Natural killer cell (primary cell): ENCODE measurements at places on chromosomes 2 and 18. TPM values are rescaled to one million over a fixed set of nuclear protein-coding genes. Genes with fewer than 3 reads are reported as not detected.

The PSD4 gene
- total RNA-seq: 280 TPM

DNA sequence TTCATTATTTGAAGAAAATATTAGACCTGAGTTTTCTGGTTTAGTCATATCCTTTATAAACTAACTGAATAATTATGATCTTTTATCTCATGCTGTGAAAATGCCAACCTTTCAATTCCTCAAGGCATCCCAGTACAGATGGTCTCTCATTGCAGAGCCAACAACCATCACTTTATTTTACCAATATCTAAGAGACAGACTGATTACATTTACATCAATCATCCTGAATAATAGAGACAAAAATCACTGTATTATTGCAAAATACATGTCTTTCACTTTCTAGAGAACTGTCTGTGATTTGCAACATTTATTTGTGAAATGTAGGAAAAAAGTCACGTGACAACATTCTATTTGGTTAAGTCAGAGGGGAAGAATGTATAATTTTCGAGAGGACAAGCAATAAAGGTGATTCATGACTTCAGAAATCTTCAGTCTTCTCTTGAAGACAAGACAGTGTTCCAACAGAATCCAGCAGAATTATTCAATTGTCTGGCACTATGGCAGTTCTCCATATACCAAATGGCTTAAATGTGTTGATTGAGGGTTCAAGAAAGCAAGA lies 503.6 kb upstream of the SYT4 start:
- no peaks in the 10 kb centered on the region for H3K36me3 ChIP-seq
- H3K27ac ChIP-seq: no peak overlapping the region
- no peak overlapping the region for H3K4me3 ChIP-seq
- H3K27me3 ChIP-seq: no peaks in the 10 kb centered on the region
- DNase-seq: no peak

DNA sequence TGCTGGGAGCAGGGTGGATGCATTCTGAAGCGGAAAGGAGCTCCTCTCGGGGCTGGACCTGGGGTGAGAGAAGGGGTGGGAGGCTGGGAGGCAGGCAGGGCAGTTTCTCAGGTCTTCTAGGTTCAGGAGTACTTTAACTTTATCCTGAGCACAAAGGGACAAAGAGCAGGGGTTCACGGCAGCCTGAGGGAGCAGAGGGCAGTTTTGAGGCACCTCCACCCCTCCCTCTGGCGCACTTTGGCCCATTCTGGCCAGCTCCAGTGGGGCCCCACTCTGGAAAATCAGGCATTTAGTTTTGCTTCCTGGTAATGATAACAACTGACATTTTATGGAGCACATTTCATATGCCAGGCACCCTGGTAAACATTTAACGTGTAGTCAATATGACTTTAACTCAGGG lies 14.3 kb downstream of the B3GNT7 start:
- no peak overlapping the region for H3K27ac ChIP-seq
- no peak for DNase-seq
- H3K36me3 ChIP-seq: no peaks in the 10 kb centered on the region
- H3K4me3 ChIP-seq: no peak overlapping the region
- peaks cover 17% of the 10 kb centered on the region for H3K4me1 ChIP-seq

DNA sequence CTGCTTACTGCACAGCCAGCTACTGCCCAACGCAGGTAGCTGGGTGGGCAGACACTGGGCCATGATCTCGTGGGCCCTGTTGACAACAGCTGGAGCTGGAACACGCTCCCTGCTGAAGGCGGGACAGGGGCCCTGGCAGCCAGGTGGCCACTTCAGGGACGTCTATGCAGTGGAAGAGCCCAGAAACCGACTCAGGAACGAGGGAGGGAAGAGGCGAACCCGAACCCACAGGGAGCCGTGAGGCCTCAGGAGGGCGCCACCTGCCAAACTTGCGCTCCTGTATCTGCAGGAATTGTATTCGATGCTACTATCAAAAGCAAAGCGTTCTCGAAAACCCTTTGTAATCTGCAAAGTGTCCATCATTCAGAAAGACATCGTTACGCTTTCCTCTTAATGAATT lies 198.4 kb downstream of the EIPR1 start:
- no peaks in the 10 kb centered on the region for H3K4me1 ChIP-seq
- no peaks in the 10 kb centered on the region for H3K36me3 ChIP-seq
- H3K27me3 ChIP-seq: no peaks in the 10 kb centered on the region
- DNase-seq: peak; percentile 26
- no peak overlapping the region for H3K4me3 ChIP-seq

The ITGA4 gene
- total RNA-seq: 235 TPM

GRCh38 chr18:13095466-13095865 lies 104.3 kb downstream of the CEP192 start:
- H3K4me1 ChIP-seq: no peaks in the 10 kb centered on the region
- H3K36me3 ChIP-seq: peaks cover 61% of the 10 kb centered on the region
- no peak overlapping the region for H3K27ac ChIP-seq
- no peaks in the 10 kb centered on the region for H3K27me3 ChIP-seq

DNA sequence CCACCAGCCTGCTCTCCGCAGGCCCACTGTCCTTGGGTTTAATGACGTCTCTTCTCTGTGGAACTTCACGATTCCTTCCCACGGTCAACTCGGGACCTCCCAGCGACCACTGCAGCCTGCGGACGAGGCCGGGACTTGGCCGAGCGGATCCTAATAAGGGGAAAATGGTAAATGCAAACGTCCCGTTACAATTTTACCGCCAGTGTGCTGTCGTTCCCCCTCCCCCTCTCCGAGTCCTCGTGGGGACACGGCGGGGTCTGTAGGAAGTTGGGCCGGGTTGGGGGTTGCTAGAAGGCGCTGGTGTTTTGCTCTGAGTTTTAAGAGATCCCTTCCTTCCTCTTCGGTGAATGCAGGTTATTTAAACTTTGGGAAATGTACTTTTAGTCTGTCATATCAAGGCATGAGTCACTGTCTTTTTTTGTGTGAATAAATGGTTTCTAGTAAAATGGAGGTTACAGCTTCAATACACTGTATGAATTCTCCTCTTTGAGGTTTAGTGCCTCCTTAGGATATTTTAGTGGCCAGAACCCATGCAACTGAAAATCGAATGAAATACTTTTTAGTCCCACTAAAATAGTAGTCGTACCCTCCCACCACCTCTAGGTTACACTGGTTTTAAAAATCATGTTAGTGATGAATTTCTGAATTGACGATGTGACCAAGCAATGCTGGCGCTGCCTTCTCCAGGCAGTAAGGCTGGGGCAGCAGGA lies 2.3 kb downstream of the HOXD11 start:
- H3K4me1 ChIP-seq: peaks cover 3% of the 10 kb centered on the region
- H3K27ac ChIP-seq: no peak overlapping the region
- no peak for DNase-seq
- H3K27me3 ChIP-seq: peaks cover 75% of the 10 kb centered on the region

The CD8A gene
- total RNA-seq: 85.3 TPM

- H3K27ac ChIP-seq: no peak overlapping the region
- no peak for DNase-seq
- H3K27me3 ChIP-seq: no peaks in the 10 kb centered on the region
- no peak overlapping the region for H3K4me3 ChIP-seq
Measured at GRCh38 chr2:175036582-175037018, 31.4 kb upstream of the CHN1 start.

DNA sequence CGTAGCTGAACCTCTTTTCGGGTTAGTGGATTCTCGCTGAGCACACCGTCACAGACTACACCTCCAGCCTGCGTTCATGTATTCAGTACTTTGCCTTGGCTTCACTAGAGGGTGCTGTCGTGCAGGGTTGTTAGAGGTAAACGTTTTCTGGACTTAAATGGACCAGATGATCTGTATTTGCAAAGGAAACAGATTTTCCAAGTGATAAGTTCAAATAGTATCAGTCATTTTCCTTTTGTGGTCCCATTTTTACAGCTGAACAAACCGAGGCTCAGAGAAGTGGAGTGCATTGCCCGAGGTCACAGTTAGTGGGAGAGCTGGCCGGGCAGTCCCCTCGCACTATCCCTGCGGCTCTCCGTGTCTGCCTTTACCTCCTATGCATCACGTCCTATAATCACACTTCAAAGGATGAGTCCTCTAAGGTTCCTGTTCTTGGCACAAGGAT lies 125.9 kb downstream of the MAP4K4 start:
- H3K4me3 ChIP-seq: no peak overlapping the region
- no peak overlapping the region for H3K27ac ChIP-seq
- DNase-seq: peak; percentile 44
- H3K36me3 ChIP-seq: peaks cover 14% of the 10 kb centered on the region
- peaks cover 10% of the 10 kb centered on the region for H3K4me1 ChIP-seq
- H3K27me3 ChIP-seq: no peaks in the 10 kb centered on the region

- no peaks in the 10 kb centered on the region for H3K27me3 ChIP-seq
- H3K36me3 ChIP-seq: no peaks in the 10 kb centered on the region
- no peak for DNase-seq
- no peak overlapping the region for H3K4me3 ChIP-seq
Measured at GRCh38 chr2:17301437-17301836, 216.8 kb downstream of the RAD51AP2 start.

The OTOS gene
- total RNA-seq: not detected

DNA sequence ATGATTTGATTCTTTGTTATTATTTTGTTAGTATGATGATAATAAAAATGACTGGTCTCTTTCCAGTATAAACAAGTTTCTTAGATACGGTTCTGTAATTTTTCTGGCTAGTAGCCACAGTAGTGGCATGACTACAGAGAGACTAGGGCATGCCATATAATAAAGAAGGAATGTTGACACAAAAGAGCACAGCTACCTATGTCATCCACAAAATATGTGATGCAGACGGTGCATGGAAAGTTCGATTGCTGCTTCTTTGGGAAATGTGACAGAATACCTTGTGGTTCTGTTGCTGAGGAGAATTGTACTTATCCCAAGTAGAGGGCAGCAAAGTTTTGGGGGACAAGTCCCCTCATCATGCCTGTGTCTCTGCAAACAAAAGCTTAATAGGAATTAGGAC lies 26.1 kb upstream of the SETBP1 start:
- DNase-seq: no peak
- no peaks in the 10 kb centered on the region for H3K36me3 ChIP-seq
- no peak overlapping the region for H3K27ac ChIP-seq
- no peak overlapping the region for H3K4me3 ChIP-seq
- no peaks in the 10 kb centered on the region for H3K27me3 ChIP-seq

- no peak for DNase-seq
- no peak overlapping the region for H3K27ac ChIP-seq
- no peaks in the 10 kb centered on the region for H3K27me3 ChIP-seq
- H3K36me3 ChIP-seq: no peaks in the 10 kb centered on the region
- H3K4me1 ChIP-seq: peaks cover 4% of the 10 kb centered on the region
- H3K4me3 ChIP-seq: no peak overlapping the region
Measured at GRCh38 chr2:120783969-120784372, 48.3 kb downstream of the GLI2 start.

The POTEJ gene
- not detected for total RNA-seq

DNA sequence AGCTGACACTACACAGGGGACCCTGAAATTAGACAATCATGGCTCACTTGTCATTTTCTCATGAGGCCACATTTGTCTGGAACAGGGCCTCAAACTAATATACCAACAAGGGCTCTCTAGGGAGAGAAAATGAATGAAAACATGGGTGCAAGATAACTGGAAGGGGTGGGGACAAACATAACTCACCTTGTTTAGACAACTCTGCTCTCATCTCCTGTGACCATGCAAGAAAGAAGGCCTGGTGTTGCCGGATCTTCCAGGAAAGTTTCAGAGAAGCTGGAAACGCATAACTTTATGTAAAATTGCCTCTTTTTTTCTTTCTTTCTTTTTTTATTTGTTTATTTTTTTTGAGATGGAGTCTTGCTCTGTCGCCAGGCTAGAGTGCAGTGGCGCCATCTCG lies 80.4 kb upstream of the SPRED2 start:
- DNase-seq: no peak
- no peaks in the 10 kb centered on the region for H3K27me3 ChIP-seq
- no peak overlapping the region for H3K4me3 ChIP-seq
- no peaks in the 10 kb centered on the region for H3K4me1 ChIP-seq
- H3K27ac ChIP-seq: no peak overlapping the region

DNA sequence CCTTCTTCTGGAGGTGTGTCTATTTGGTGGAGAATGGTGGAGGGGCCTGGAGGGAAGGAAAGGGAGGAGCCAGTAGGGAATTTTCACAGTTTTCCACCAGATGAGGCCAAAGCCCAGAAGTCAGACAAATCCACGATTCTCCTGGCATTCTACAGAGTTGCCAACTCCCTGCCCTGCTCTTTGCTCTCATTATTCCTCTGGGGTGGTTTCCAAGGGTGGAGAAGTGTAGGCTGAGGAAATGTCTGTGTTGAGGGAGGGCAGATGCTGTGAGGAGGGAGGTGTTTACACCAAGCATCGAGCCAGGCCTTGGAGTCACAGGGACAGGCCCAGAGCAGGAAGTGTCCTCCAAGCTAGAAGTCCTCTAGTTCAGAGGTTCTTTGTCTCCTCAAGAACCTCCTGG lies 124.1 kb upstream of the LGALSL start:
- no peak overlapping the region for H3K27ac ChIP-seq
- DNase-seq: no peak
- no peak overlapping the region for H3K4me3 ChIP-seq
- no peaks in the 10 kb centered on the region for H3K36me3 ChIP-seq
- no peaks in the 10 kb centered on the region for H3K27me3 ChIP-seq

The FOXD4L1 gene
- total RNA-seq: not detected
